ENCODE measurements at places on chromosomes 3 and 15.
A peak's percentile ranks its signal among the peaks of the same experiment; 100 is the strongest.

DNA sequence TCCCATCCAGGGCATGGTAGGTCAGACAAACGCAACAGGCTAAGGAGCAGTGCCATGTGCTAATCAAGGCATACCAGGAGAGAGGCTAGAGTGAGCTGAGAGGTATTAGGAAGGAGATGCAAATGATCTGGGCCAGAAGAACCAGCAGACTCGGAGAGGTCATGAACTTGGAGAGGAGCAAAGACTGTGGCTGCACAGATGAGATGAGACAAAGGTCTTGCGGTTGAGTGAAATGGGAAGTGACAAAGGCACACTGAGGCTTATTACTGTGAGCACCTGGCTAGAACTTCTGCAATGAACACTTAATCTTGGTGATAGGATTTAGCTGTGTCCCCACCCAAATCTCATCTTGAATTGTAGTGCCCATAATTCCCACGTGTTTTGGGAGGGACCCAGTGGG is 380.2 kb downstream of the ULK4 start:
- DNase-seq = no peak

GRCh38 chr15:89784686-89784960 is 8.5 kb downstream of the MESP2 start:
- no peak for DNase-seq

- no peak for DNase-seq
These were observed 993.2 kb downstream of the OTOL1 start for GRCh38 chr3:162489853-162490252.

DNA sequence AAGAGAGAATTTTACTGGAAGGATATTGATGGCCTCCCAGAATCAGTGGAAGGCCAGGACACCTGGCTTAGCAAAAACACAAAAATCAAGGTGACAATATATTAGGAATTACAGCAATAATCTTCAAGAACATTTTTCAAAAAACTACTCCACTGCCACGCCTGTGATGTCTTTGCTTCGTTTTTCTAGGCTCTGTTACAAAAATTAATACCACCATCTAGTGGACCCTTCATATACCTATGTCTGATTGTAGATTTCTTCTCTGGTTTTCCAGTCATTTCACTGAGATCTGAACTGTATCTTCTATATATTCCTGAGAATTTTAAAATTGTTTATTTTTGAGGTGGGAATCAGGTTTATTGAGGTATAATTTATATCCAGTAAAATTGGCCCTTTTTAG is 5.6 kb upstream of the SLC33A1 start:
- DNase-seq = no peak

- no peak for DNase-seq
These were observed 185.9 kb upstream of the ONECUT1 start for GRCh38 chr15:52975941-52976449.

- DNase-seq = no peak
These were observed 270.7 kb upstream of the SLITRK3 start for GRCh38 chr3:165466856-165467255.

- DNase-seq = no peak
These were observed 341.7 kb upstream of the KCNH8 start for GRCh38 chr3:18806633-18807032.

DNA sequence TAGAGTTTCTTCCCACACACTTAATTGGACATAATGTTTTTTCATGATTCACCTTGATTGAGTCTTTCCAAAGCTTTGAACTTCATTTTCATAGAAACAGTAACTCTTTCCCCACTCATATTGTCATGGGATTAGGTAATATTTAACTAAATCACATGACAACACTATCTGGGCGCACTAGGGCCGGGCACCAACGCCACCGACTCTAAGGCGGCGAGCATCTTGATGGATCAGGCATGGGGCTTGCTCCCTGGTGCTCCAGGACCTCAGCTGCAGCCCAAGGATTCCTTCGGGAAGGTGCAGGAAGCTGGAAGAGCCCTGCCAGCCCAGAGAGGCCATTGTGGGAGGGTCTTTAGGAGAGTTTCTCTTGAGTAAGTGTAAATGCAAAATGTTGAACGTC is 193.1 kb upstream of the UBE3A start:
- DNase-seq = no peak

DNA sequence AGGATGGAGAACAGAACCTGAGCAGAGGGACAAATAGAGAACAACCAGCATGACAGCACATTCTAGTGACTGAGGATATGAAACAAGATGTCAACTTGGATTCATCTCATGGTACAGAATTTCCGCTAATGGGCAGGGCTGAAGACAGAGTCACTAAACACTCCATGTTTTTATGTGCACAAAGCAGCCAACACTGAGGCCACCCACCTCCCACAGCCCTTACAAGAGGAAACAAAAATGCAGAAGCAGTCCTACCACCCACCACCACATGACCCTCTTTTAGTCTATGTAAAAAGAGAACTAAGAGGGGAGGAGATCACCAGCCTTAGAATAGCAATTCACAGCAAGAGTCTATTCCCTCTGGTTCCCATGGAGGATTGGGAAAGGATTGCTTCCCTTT is 131.4 kb upstream of the UBE2E2 start:
- no peak for DNase-seq

DNA sequence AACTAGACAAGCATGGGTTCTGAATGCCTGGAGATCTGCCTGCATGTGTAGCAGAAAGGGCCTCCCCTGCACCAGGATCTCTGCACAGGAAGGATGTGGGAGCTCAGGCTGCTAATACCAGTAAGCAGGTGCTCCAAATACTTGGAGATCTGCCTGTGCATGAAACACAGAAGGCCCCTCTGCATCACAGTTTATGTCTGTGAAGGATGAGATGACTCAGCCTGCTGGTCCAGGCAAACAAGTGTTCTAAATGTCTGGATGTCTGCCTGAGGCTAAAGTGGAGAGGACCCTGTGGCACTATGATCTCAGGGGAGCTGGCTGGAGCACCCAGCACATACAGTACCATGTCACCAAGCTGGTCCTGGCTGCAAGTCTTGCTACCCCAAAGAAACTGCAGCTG is 678.8 kb downstream of the MCTP2 start:
- no peak for DNase-seq

- no peak for DNase-seq
These were observed 231.8 kb downstream of the UACA start for GRCh38 chr15:70531576-70531975.

GRCh38 chr3:67361323-67361722 is 293.1 kb downstream of the SUCLG2 start:
- no peak for DNase-seq

DNA sequence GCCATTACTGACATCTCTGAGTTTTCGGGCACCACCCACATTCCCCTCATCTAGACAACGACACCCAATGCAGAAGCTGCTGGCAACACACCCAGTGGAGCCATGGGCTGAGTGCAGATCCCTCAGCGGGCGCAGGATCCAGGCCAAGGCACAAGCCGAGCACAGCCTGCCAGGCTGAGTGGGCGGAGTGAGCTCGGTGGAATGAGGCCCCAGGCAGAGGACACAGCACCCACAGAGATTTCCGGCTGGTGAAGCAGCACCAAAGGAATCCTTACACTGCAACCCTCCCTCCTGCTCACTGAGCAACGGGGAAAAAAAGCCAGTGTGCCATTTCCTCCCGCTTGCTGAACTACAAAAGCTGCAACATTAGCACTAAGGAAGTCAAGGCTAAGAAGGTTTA is 34.3 kb downstream of the ZMAT3 start:
- DNase-seq = no peak

DNA sequence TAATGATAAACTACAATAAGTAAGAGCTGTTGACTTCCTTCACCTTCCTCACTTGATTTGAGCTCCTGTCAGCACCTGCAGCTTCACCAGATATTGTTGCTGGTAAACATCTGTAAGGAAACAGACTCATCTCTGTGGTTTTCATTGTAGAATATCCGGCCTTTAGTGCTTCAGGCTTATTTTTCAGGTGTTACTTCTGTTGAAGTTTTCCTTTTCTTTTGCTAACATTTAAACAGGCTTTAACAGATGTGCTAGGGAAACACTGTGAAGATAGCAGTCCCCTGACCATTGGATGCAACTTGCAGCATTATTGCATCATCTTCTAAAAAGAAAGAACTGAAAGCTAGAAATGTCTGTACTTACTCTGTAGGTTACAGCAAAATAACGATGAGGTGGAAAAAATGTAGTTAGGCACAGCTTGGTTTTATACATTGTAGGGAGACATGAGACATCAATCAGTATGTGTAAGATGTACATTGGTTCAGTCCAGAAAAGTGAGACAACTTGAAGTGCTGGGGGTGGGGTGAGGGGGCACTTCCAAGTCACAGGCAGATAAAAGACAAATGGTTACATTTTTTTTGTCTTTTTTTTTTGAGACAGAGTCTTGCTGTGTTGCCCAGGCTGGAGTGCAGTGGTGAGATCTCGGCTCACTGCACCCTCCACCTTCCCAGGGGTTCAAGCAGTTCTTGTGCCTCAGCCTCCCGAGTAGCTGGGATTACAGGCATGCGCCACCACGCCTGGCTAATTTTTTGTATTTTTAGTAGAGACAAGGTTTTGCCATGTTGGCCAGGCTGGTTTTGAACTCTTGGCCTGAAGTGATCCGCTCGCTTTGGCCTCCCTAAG is 10.2 kb downstream of the EDEM1 start:
- DNase-seq = no peak

DNA sequence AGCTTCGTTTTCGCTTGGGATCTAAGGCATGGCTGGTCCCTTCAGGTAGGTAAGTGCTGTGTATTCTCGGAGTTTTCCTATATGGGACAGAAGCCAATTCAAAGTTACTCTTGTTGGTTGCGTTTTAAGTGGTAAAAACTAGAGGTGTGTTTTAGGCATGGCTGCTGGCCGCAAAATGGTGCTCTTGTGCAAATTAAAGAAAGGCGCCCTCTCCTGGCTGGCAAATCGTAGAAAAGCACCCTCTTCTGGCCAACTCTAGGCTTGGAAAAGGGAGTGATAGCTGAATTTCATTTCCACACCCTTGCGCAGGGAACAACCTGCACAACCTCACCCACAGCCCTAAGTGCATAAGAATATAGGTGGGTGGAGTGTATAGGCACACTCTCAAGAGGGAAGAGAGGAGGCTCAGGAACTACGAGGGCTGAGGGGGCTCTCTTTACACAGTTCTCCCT is 23.5 kb downstream of the DRD3 start:
- no peak for DNase-seq

DNA sequence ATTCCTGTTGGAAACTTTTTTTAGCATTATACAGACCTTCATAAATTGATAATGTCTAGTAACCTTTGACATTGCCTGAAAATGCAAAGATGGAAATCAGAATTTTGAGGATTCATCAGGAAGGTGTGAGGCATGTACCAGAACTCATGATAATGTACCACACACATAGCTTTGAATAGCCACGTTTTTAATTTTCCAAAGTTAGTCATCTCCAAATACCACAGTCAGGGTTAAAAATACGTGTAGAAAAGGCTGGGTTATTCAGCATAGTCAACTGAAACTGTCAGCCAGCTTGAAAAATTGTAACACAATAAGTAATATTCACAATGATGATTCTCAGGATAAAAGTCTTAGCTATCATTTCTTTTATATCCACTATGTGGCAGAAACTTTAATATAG is 102.0 kb upstream of the THRB start:
- no peak for DNase-seq

DNA sequence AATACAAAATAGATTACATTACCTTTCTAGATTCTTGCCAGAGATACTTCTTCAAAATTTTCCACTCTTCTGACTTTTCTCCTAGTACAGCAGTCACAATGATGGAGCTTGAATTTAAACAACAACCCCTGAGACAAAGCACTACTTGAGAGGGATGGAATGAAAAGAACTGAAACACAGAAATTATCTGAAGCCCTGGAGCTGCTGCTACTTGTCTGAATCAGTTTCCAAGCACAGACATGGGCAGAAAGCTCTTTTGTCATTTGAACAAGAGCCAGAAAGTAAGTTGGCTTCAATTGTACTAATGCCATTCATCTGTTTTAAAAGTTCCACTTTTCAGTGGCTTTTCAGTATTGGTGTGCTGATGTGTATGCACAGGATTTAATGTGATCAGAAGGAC is 718.5 kb upstream of the ARPP21 start:
- DNase-seq = no peak

DNA sequence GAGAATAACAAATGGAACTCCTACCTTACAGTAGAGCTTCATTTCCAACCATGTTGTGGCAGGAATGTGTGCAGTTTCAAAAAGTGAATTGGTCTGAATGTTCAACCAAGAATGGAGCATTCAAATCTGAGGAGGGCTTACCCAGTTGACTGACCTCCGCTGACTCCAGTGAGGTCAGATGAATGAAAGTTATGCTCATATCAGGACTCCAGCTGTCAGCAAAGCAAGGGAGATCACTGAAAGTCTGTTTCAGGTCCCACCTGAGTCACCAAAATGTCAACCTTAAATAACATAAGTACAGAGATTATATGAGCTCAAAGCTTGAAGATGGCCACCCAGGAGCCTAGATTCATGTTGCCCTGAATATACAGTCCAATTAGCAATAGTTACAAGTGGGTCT is 473.5 kb downstream of the RBMS3 start:
- no peak for DNase-seq

DNA sequence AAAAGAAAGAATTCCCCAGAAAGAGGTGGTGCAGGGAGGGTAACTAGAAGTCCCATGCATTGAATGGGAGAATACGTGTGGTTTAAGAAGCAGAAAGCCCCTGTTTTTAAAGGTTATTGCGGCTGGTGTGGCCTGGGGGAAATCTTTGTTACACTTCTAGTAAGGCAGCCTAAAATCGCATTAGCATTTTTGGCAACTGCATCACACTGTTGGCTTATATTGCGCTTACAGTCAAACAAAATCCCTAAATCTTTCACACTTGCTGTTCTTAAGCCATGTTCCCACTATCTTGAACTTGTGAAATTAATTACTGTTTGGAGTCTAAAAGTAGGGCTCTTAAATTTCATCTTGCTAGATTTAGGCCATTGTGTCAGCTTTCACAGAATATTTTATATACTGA is 66.0 kb upstream of the GOLIM4 start:
- peak; percentile 42 for DNase-seq

GRCh38 chr3:128133273-128133883 is 9.8 kb upstream of the RUVBL1 start:
- DNase-seq = no peak

DNA sequence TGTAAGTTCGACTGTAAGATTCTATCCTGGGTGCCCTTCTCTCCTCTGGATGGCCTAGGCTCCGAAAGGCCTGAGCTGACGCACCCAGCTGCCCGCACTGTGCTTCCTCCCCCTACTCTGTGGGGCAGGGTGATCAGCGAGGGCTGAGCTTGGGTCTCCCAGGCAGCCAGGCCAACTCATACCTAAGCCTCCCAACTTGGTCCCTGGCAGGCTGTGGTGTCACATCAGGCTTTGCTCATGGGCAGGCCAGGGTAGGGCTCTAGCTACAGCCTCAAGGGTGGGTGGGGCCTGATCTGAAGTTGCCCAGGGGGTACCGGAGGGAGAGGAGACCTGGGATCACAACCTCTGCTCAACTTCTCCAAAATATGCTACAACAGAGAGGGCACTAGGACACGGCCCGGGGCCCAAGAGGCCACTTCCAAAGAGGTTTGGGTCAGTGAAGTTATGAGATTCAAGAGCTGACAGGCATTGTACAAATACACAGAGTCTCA is 123.1 kb downstream of the ADCY5 start:
- no peak for DNase-seq

DNA sequence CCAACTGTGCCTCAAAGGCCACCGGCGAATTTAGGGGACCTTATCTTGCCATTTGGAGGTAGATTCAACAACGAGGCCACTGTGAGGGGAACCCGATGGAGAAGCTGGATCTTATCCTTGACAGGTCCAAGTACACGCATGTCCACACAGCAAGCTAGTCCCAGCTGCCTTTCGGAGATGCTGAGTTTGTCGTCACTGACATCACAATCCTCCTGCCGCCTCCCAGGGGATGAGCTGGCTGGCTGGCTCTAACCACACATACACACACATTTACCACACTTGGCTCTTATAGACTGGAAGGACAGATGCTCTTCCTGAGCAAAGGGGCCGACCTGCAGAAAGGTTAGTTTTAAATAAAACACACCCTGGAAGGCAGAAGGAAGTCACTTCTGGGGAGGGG is 176.3 kb downstream of the STT3B start:
- no peak for DNase-seq

Measured in right hindlimb (tissue), 1 donor.